Esophagus squamous epithelium (tissue), 5 donors: ENCODE measurements at places on chromosomes 5 and 9.

DNA sequence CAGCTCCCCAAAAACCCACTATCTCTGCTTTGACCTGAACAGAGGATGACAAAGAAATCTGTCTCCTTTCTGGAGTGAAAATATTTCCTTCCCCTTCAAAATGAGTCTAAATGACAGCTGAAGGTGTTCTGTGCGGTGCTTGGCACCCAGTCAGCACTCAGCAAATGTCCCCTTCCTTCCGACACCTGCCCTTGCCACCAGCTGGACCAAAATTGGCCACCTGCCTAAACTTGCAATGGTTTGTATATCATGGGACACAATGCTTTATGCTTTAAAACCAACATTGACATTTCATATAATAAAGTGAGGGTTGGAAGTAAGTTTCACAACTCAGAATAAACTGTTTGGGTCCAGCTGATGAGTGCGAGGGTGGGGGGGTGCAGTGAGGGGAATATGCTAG lies 7.5 kb upstream of the TTC1 start:
- no peaks in the 10 kb centered on the region for H3K36me3 ChIP-seq
- no peak overlapping the region for H3K27ac ChIP-seq
- H3K27me3 ChIP-seq = no peaks in the 10 kb centered on the region
- no peak for DNase-seq
- H3K4me1 ChIP-seq = no peaks in the 10 kb centered on the region

GRCh38 chr9:83036043-83036442 lies 26.9 kb downstream of the RASEF start:
- DNase-seq = no peak
- peaks cover 11% of the 10 kb centered on the region for H3K4me1 ChIP-seq
- H3K27me3 ChIP-seq = no peaks in the 10 kb centered on the region
- no peak overlapping the region for H3K27ac ChIP-seq
- no peak overlapping the region for H3K4me3 ChIP-seq

- H3K4me3 ChIP-seq = no peak overlapping the region
- no peaks in the 10 kb centered on the region for H3K36me3 ChIP-seq
- DNase-seq = no peak
- H3K27ac ChIP-seq = peak overlapping the region; percentile 91
- no peaks in the 10 kb centered on the region for H3K27me3 ChIP-seq
Observed at GRCh38 chr9:127539259-127539981, 72.7 kb upstream of the STXBP1 start.

GRCh38 chr5:127926974-127927373 lies 156.6 kb upstream of the SLC12A2 start:
- H3K36me3 ChIP-seq = no peaks in the 10 kb centered on the region
- H3K27me3 ChIP-seq = no peaks in the 10 kb centered on the region
- DNase-seq = no peak
- H3K27ac ChIP-seq = no peak overlapping the region
- no peaks in the 10 kb centered on the region for H3K4me1 ChIP-seq

DNA sequence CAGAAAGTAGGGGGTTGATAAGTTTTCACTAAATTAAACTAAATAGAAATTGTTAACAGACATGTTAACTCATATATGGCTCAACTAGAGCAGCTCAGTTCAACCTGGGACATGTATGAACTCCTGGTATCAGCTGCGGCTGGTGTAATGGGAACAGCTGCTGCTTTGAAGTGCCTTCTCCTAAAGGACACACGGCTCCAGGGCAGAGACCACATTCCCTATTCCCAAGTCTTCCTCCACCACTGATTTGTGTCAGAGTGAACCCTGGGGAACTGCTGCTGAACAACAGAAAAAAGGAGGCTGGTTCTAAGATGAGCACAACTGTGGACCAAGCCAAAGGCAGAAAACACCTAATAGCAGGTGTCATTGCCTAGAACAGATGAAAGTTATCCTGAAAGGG lies 71.1 kb downstream of the MAPKAP1 start:
- H3K36me3 ChIP-seq = no peaks in the 10 kb centered on the region
- no peaks in the 10 kb centered on the region for H3K27me3 ChIP-seq
- peaks cover 17% of the 10 kb centered on the region for H3K4me1 ChIP-seq
- no peak overlapping the region for H3K27ac ChIP-seq
- no peak overlapping the region for H3K4me3 ChIP-seq

DNA sequence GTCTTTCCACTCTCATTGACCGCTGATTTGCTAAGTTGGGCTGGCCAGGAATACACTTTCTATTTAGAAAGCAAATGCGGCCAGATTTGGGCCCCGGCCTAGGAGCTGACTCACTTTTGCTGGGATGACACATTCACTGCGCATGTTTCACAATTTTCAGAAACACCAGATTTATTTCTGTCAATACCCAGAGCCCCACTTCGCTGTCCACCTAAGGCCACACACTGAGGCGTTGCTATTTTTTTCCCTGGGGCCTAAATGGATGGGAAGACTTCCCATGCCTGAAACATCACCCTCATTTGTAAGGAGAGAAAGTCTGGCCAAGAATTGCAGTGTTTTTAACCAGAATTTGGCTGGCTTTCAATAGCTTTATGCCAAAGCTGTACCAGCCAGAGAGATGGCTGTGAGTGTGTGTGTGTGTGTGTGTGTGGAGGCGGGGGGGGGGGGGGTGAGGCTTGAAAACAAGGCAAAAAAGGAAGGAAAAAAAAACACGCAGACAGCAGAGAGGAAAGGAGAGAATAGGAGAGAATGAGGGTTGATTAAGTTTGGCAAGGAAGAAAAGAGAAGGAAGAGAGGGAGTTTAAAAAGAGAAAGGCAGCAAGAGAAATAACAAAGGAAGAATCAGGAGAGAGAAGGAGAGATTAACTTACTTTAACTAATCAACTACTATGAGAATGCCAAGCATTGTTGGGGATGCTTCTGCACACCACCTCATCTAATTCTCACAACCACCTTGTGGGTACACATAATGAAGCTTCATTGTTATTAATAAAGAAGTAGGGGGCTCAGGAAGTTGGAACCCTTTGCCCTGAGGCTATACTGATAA lies 261.4 kb upstream of the KLF4 start:
- peaks cover 26% of the 10 kb centered on the region for H3K4me1 ChIP-seq
- H3K36me3 ChIP-seq = no peaks in the 10 kb centered on the region
- no peak for DNase-seq
- peak overlapping the region; percentile 93 for H3K27ac ChIP-seq
- no peak overlapping the region for H3K4me3 ChIP-seq

DNA sequence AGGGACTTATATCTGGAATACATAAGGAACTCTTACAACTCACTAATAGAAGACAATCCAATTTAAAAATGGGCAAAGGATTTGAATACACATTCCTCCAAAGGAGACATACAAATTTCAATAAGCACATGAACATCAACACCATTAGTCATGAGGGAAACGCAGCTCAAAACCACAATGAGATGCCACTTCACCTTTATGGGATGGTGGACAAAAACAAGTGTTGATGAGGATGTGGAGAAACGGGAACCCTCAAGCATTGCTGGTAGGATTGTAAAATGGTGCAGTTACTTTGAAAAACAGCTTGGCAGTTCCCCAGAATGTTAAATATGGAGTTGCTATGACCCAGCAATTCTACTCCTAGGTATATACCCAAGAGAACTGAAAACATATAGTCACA lies 72.7 kb upstream of the IER5L start:
- H3K36me3 ChIP-seq = no peaks in the 10 kb centered on the region
- H3K27me3 ChIP-seq = no peaks in the 10 kb centered on the region
- no peak for DNase-seq
- no peak overlapping the region for H3K4me3 ChIP-seq
- peaks cover 15% of the 10 kb centered on the region for H3K4me1 ChIP-seq
- no peak overlapping the region for H3K27ac ChIP-seq

- no peak for DNase-seq
- H3K27ac ChIP-seq = no peak overlapping the region
- H3K36me3 ChIP-seq = no peaks in the 10 kb centered on the region
- H3K27me3 ChIP-seq = no peaks in the 10 kb centered on the region
Observed at GRCh38 chr5:20692913-20693312, 704.9 kb upstream of the CDH18 start.

- peaks cover 14% of the 10 kb centered on the region for H3K4me1 ChIP-seq
- no peaks in the 10 kb centered on the region for H3K27me3 ChIP-seq
- DNase-seq = no peak
- H3K27ac ChIP-seq = no peak overlapping the region
- no peak overlapping the region for H3K4me3 ChIP-seq
- H3K36me3 ChIP-seq = no peaks in the 10 kb centered on the region
Observed at GRCh38 chr9:105069696-105070095, 141.7 kb upstream of the ABCA1 start.

DNA sequence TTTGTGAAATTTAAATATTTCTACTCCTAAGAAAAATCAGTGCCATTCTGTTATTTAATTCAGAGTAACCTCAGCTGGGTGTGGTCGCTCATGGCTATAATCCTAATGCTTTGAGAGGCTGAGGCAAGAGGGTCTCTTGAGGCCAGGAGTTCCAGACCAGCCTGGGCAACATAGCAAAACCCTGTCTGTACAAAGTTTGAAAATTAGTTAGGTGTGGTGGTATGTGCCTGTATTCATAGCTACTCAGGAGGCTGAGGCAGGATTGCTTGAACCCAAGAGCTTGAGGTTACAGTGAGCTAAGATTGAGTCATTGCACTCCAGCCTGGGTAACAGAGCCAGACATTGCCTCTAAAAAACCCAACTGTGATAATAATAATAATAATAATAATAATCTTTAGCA lies 44.8 kb upstream of the CNTLN start:
- no peak overlapping the region for H3K27ac ChIP-seq
- DNase-seq = no peak
- H3K36me3 ChIP-seq = no peaks in the 10 kb centered on the region
- H3K27me3 ChIP-seq = no peaks in the 10 kb centered on the region
- H3K4me1 ChIP-seq = no peaks in the 10 kb centered on the region

- H3K36me3 ChIP-seq = no peaks in the 10 kb centered on the region
- peaks cover 35% of the 10 kb centered on the region for H3K27me3 ChIP-seq
- H3K4me1 ChIP-seq = peaks cover 5% of the 10 kb centered on the region
- no peak for DNase-seq
- H3K4me3 ChIP-seq = peak within 1 kb of the TSS; percentile 26
- H3K27ac ChIP-seq = no peak within 1 kb of the TSS
Observed at GRCh38 chr5:83720836-83721537, at the start of gene HAPLN1. TSS of gene HAPLN1 (minus strand) at chr5:83720855. CDS start at chr5:83673523, 47,332 bp downstream.

DNA sequence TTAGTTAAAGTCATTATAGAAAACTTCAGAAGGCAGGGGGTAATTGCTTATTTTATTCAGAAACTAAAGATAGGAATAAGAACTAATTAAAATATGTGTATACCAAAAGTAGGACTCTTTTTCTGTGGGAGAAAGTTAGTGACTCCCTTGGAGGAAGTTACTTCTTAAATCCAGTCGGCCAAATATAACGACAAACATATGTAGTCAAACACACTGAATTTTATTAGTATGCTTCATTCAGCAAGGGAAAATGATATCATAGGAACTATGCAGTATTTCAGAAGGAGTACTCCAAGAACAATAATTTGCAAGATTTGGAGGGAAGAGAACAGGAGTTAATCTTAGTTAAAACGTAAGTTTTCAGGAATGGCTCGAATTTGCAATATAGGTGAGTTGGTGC lies 432.6 kb downstream of the CYLC2 start:
- no peaks in the 10 kb centered on the region for H3K27me3 ChIP-seq
- no peaks in the 10 kb centered on the region for H3K4me1 ChIP-seq
- H3K27ac ChIP-seq = no peak overlapping the region
- no peak for DNase-seq
- H3K4me3 ChIP-seq = no peak overlapping the region

- H3K4me1 ChIP-seq = peaks cover 16% of the 10 kb centered on the region
- no peak for DNase-seq
- H3K27ac ChIP-seq = peak overlapping the region; percentile 43
- H3K27me3 ChIP-seq = no peaks in the 10 kb centered on the region
Observed at GRCh38 chr9:137589441-137590122, 730 bp downstream of the ZMYND19 start.

DNA sequence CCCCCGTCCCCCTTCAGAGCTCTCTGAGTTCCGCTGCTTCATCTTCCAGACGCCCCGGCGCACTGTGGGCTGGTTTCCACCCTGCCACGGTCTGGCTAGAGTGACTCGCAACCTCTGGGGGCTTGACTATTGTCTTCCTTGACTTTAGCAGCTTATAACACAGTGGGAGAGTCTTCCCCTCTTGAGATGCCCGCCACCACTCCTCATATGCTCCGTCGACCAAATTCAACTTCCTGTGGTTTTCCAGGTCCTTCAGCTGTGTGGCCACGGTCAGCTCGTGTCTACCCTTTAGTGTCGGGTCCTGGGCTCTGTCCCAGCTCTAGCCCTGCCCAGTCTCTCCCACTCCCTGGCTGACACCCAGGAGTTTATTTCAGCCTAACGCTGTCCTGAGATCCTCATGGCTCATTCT lies 28.2 kb upstream of the NCS1 start:
- peaks cover 38% of the 10 kb centered on the region for H3K27me3 ChIP-seq
- H3K4me1 ChIP-seq = peaks cover 30% of the 10 kb centered on the region
- no peaks in the 10 kb centered on the region for H3K36me3 ChIP-seq
- no peak overlapping the region for H3K27ac ChIP-seq

DNA sequence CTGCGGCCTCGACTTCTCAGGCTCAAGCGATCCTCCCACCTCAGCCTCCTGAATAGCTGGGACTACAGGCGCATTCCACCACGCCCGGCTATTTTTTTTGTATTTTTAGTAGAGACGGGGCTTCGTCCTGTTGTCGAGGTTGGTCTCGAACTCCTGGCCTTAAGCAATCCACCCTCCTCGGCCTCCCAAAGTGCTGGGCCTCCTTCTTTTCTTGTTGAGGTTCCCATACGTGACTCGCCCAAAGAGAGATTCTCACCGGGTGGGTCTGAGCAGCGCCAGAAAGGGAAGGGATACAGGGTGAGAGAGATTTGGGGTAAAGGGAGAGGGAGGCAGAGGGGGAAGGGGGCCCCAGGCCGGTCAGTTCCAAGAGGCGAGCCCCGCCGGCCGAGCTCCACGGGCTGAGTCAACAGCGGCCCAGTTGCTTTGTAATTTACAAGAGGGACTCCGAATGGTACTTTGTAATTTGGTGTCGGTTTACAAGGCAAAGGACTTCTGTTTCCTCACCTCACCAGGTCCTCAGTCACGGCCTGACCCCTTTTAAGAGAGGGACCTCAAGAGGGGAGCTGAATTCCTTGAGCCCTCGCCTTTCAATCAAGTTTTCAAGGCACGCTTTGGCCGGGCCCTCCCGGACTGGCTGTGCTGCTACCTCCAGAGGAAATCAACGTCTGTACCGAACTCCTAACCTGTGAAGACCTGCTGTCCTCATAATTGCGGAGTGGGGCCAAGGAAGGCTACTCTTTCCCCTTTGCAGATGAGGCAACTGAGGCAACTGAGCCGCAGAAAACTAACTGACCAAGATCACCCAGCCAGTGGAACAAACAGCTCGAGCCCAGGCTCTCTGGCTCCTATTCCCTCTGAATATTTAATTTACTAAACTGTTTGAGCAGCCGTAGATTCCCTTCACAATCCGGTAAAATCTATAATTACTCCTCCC lies 3.3 kb upstream of the DMRT2 start:
- no peak overlapping the region for H3K27ac ChIP-seq
- no peaks in the 10 kb centered on the region for H3K36me3 ChIP-seq
- H3K4me1 ChIP-seq = peaks cover 14% of the 10 kb centered on the region
- H3K4me3 ChIP-seq = no peak overlapping the region
- no peak for DNase-seq

DNA sequence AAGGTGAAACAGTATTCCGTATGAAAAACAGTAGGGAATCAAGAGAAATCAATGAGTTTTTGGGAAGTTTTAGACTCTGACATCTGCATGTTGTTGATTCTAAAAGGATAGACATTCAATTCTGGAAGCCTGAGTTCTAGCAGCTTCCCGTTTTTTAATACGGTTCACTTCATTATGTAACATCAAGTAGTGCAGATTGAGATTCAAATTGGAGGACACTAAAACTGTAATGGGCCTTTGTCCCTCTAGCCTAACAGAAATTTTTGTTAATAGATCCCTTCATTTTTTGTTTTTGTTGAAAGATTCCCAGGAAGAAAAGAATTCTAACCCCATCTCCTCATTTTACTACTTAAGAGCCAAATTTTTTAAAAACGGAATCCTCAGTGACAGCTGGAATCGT lies 384.6 kb downstream of the SH3GL2 start:
- no peaks in the 10 kb centered on the region for H3K36me3 ChIP-seq
- no peak for DNase-seq
- no peaks in the 10 kb centered on the region for H3K27me3 ChIP-seq
- H3K27ac ChIP-seq = no peak overlapping the region
